Stimulated activated CD4-positive, alpha-beta T cell treated with anti-CD3 and anti-CD28 coated beads, Interleukin-1b, Interleukin-23, amount 100 ng/mL, for 1 hour (primary cell): ENCODE measurements at places on chromosomes 13 and 19.

GRCh38 chr19:8206147-8207087, 2.8 kb upstream of the CERS4 start:
- no peak for DNase-seq

- no peak for DNase-seq
Measured at GRCh38 chr13:98476106-98476505, 100.8 kb downstream of the STK24 start.

DNA sequence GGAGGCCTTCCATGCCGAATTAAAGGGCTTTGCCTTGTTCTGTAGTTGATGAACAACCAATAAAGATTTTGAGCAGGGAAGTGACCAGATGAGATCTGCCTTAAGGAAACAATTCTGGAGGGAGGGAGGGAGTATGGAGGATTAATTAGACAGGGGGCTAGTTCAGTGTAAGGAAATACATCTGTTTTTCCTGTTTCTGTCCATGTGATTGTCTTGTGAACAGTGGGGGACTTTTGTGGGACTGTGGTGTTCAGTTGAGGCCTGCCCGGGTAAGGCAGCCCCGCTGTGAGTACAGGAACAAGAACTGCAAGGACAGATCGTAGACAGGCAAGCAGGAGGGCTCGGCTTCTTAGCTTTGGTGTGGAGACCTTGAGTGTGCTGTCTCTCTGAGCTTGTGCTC, 59.0 kb downstream of the DGKH start:
- DNase-seq = no peak

DNA sequence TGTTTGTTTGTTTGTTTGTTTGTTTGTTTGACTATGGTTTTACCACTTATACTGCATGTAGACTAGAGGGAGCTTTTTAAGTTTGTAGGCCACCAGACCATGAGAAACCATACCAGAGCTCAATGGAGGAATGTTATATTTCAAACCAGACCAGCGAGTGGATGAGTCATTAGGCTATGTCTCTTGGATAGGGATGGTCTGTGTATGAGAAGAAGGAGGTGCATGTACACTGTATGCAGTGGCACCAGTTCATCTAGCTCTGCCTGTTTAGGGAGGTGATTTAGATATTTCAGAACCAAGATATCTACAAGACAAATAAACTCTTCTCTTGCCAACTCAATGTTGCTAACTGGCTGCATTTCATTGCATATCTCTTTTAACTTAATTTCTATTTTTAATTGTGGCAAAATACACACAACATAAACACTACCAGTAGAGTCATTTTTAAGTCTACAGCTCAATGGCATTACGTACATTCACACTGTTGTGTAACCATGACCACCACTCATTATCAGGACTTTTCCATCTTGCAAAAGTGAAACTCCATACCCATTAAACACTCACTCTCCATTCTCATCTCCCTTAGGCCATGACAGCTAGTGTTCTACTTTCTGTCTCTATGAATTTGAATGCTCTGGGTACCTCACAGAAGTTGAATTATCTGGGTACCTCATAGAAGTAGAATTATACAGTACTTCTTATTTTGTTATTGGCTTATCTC, 29.2 kb downstream of the SYDE1 start:
- DNase-seq = no peak

DNA sequence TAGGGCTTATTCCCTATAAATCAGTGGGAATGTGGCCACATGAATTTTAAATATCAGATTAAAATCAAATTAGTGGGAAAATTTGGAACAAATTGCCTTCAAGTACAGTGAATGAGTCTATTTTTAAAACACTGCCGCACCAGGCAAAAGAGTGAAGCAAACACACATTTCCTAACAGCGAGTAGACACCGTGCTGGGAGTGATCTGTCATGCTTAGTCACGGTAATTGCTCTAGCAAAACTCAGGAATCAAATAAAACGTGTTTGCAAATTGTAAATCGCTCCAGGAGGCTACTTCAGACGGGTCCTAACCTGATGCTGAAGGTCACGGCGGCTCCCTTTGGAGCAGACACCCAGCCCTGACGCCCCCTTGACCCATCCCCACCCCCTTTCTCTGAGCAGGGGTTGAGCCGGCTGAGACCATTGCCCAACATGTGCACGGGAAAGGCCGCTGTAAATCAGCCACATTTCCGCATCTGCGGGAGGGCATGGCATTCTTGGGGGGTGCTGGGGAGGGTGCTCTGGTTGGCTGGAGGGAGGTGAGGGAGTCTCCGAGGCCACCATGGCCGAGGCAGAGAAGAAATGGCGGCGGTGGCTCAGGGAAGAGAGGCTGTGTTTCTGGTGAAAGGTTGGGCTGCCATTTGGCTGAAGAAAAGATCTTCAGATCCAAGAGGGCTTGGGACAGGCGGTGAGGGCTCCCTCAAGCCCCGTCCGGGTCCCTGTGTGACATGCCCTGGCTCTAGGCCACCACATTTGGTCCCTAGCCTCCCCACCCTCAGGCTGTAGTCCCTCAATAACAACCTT, 8.9 kb downstream of the CEBPA start:
- no peak for DNase-seq

DNA sequence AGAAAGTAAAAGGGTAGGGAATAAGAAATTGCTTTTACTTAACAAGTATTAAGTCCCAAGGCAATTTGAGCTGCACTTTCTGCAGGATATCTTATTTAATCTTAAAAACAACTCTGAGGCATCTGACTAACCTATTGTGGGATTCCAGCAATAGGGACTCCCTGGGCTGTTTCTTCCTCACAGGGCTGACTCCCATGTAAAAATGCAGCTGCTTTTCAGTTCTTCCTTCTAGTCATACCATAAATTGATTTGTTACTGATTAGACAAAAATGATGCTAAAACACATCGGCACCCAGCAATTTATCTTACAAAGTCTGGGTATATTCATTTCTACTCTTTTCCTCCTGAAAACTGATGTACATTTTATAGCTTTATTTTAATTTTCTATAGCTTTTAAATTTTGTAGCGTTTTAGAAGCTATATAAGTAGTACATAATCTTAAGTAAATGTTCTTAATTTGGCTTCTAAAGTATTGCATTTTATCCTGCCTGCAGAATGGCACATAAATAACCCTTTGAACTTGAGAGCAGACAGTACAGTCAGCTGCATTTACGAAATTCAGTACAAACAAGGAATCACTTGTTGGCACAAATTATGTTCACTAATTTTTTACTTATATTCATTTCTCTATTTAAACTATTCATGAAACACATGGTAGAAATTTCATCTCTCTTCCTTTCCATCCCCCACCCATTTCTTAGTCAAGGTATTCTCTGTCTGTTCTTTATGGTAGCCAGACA, 102.4 kb upstream of the FRY start:
- DNase-seq = no peak

DNA sequence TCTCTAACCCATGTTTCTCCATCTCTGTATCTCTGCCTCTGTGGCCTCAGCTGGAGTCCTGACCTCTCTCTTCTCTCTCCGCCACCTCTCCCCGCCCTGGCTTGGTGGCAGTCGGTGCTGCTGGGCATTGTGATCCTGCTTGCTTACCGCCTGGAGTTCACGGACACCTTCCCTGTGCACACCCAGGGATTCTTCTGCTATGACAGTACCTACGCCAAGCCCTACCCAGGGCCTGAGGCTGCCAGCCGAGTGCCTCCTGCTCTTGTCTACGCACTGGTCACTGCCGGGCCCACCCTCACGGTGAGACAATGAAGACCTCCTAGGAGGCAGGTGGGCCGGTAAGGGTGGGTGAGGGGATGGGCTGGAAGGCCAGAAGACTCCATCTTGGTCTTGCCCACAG, 4.2 kb downstream of the PLPPR2 start:
- no peak for DNase-seq

DNA sequence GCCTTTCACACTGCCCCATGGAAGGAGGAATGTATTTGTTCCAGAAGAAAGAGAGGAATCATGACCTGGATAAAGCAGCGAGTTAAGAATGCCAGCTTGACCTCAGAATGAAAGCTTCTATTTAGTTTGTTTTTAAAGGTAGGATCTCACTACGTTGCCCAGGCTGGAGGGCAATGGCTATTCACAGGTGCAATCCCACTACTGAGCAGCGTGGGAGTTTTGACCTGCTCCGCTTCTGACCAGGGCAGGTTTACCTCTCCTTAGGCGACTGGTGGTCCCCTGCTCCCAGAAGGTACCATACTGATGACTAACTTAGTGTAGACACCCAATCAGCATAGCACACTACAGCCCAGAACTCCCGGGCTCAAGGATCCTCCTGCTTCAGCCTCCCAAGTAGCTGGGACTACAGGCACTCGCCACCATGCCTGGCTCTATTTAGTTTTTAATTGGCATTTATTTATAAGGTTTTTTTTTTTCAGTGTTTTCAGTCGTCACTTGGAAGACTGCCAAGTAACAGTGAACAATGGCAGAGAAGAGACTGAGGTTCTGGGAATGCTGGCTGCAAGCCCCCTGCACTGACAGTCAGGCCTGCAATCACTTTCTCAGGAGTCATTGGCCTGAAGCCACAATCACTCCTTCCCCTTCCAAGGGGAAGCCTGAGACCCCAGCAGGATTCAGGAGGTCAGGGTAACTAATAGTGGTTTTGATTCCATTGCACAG, 73.1 kb downstream of the EPS15L1 start:
- DNase-seq = no peak

GRCh38 chr13:51147732-51148131, 36.7 kb upstream of the C13orf42 start:
- no peak for DNase-seq

DNA sequence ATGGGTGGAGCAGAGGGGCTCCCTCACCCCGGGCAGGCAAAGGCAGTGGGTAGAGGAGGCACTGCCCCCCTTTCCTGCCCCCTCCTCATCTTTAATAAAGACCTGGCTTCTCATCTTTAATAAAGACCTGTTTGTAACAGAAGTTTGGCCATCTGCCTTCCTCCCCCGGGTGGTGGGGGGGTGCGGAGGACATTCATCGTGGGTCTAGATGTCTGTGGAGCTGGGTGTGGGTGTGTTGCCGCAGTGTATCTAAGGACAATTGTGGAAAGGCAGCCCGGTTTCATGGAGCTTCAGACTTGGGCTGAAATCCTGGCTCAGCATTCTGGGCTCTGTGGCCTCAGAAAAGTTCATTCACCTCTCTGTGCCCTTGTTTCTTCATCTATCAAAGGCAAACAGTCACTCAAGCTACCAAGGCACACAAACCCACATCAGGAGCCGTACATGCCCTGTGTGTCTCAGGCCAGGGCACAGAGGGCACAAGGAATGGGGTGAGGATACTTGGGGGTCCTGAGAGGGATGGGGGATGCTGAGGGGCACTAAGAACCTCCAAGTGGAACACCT, 8.8 kb upstream of the SWSAP1 start:
- no peak for DNase-seq

DNA sequence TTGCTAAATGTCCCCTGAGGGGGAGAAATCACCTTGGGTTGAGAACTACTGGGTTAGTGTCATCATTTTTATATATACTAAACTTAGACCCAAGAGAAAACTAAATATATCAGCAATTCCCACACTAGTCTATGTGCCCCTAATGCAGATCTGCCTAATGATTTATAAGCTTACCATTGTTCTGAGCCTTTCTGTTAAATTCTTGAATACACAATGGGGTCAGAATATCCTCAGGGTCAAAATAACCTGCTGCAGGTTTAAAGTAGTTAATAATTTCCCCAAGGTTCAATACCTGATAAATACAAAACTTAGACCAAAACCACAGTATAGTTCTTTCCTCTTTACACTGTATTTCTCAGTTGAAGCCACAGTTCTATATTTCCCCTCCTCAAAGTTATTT, 4.6 kb downstream of the VWA8 start:
- DNase-seq = no peak

- no peak for DNase-seq
Measured at GRCh38 chr13:76016799-76017400, 380.8 kb downstream of the LMO7 start.

DNA sequence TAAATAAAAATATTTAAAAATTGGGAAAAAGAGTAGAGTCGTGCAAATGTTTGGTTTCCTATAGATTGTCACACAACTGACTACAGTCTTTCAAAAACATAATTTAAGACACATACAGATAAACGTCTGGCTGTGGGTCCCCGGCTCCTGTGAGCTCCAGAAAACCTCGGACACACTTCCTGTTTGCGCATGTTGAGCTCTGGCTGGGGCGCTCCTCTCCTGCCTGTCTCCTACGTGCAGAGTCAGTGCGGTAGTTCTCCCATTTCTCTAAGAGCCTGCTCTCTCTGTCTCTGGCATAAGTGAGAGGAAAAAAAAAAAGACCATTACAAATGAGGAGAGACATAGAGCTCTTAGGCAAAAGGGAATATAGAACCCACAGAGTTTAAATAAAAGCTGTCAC, 128.2 kb upstream of the OBI1 start:
- DNase-seq = no peak

- DNase-seq = no peak
Measured at GRCh38 chr13:106534639-106535551, 567 bp downstream of the EFNB2 start.

GRCh38 chr19:12969292-12969988, at the start of gene DAND5:
DAND5 (plus strand) TSS chr19:12969576; CDS start chr19:12969661, 85 bp downstream.
- DNase-seq = no peak

DNA sequence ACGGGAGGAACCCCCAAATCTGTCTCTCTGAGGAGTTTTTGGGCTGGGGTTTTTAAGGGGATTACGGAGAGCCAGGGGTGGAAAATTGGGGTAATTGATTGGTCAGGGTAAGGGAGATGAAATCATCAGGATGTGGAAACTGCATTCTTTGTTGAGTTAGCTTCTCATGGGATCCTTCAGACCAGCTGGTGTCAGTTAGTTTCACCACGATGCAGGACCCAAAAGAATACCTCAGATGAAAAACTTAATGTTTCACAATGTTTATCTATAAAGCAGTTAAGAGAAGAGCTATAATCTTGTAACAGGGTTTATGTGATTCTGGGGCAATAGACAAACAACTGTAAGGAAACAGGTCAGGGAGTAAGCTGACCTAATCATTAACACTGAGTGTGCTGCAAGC, 230.8 kb downstream of the POU4F1 start:
- DNase-seq = no peak
